ENCODE measurements at places on chromosomes 13 and 19.

- H3K27ac ChIP-seq = no peak overlapping the region
- no peaks in the 10 kb centered on the region for H3K36me3 ChIP-seq
- H3K4me1 ChIP-seq = peaks cover 9% of the 10 kb centered on the region
- no peak for DNase-seq
- no peaks in the 10 kb centered on the region for H3K27me3 ChIP-seq
- H3K4me3 ChIP-seq = no peak overlapping the region
Observed at GRCh38 chr13:30045916-30046704, 195.7 kb upstream of the UBL3 start.

DNA sequence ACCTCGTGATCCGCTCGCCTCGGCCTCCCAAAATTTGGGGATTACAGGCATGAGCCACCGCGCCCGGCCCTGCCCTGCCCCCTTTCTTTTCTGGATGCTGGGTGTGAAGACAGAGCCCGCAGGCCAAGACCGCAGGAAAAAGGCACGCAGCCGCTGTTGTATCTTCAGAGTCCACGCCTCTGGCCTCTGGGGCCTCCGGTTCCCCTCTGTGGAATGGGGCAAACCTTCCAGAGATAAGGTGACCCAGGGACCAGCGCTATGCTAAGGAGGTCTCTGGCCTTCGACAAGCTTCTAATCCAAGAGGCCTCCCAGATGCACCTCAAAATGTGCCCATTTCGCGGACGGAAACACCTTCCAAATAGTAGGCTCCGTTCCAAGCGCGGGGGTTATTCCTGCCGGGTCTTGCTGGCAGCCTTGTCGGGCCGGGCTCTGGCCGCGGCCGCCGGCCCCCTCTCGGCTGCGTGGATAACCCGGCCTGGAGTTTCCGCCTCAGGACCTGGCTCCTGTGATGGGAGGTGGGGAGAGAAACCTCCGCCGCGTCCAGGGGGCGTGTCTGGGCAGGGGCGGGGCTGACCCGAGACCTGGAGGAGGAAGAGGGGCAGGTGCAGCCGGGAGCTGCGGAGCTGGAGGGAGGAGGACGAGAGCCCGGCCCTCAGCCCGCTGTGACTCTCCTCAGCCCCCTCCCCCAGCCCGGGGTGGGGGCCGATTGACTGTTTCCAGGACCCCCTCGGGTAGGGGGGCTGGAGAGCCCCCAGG is 13.1 kb downstream of the TJP3 start:
- H3K4me3 ChIP-seq = no peak overlapping the region
- no peak overlapping the region for H3K27ac ChIP-seq
- H3K36me3 ChIP-seq = no peaks in the 10 kb centered on the region
- peaks cover 3% of the 10 kb centered on the region for H3K4me1 ChIP-seq

- no peak overlapping the region for H3K4me3 ChIP-seq
- DNase-seq = no peak
- H3K27ac ChIP-seq = no peak overlapping the region
- H3K27me3 ChIP-seq = no peaks in the 10 kb centered on the region
- H3K36me3 ChIP-seq = no peaks in the 10 kb centered on the region
- no peaks in the 10 kb centered on the region for H3K4me1 ChIP-seq
Observed at GRCh38 chr13:70424928-70425327, 316.7 kb upstream of the KLHL1 start.

GRCh38 chr19:53884256-53884655 is 2.3 kb downstream of the PRKCG start:
- no peak for DNase-seq
- H3K4me1 ChIP-seq = no peaks in the 10 kb centered on the region
- H3K27ac ChIP-seq = no peak overlapping the region
- no peak overlapping the region for H3K4me3 ChIP-seq
- H3K36me3 ChIP-seq = no peaks in the 10 kb centered on the region
- H3K27me3 ChIP-seq = peaks cover 11% of the 10 kb centered on the region

DNA sequence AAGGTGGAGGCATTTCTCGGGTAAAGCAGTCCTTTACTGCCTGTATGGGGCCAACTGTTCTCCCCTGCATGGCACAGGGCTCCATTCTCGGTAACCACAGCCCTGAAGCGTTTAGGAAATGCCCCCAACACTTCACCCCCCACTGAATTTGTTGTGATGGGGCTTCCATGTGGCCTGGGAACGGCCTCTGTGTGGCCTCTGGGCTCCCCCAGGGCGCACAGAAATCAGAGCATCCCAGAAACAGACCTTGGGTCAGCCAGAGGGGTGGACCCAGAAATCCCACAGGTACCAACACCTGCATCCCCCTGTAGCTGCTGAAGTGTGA is 153.7 kb upstream of the VSTM2B start:
- no peaks in the 10 kb centered on the region for H3K36me3 ChIP-seq
- H3K4me3 ChIP-seq = no peak overlapping the region
- no peak overlapping the region for H3K27ac ChIP-seq

DNA sequence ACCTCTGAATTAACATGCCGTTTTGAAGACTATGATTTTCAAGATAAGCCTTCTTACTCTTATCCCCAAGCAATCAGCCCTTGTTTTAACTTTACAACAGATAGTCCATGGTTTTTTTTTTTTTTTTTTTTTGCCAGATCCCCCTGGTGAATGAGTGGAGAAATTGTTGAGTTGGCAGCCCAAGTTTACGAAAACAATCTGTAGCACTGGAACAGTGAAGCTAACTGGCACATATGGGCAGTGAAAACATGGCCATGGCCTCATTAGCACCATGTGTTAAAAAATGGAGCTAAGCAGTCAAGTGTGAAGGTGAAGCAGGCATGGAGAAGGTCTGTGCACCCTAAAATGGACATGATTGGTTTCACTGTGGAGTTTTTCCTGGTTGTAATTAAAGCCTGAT is 812.1 kb upstream of the MIR17HG start:
- no peak for DNase-seq
- H3K36me3 ChIP-seq = no peaks in the 10 kb centered on the region
- H3K4me1 ChIP-seq = no peaks in the 10 kb centered on the region
- no peaks in the 10 kb centered on the region for H3K27me3 ChIP-seq
- no peak overlapping the region for H3K4me3 ChIP-seq

GRCh38 chr13:32045982-32046785 is 14.6 kb downstream of the FRY start:
- no peak for DNase-seq
- peaks cover 31% of the 10 kb centered on the region for H3K4me1 ChIP-seq
- no peaks in the 10 kb centered on the region for H3K27me3 ChIP-seq
- no peak overlapping the region for H3K4me3 ChIP-seq

DNA sequence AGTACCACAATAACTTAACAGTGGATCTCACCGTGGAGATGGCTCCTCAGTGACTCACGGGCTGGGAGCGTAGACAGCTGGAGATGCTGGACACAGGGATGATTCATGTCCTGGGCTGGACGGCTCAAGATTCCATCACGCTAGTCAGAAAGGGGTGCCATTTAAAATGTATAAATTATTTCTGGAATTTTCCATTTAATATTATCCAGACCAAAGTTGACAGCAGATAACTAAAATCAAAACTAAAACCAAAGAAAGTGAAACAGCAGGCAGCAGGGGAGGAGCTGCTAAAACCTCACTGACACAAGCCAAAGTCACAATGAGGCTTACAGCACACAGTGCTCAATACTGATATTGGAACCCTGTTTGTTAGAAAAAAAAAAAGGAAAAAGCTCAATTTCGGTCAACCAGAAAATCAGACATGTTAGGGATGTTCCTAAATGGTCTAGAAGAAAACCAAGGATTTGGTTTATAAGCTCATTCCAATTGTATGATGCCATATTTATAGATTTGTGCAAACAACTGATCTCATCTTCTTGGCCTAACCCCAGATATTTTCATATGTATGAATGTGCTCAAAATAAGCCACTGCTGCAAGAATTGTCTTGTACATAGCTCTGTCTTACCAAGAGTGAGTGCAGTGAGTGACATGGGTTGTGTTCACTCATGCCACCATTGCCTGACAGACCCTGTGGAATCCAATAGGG is 111.8 kb downstream of the SACS start:
- DNase-seq = no peak
- H3K36me3 ChIP-seq = no peaks in the 10 kb centered on the region
- H3K27ac ChIP-seq = no peak overlapping the region
- peaks cover 3% of the 10 kb centered on the region for H3K27me3 ChIP-seq
- H3K4me1 ChIP-seq = peaks cover 1% of the 10 kb centered on the region

GRCh38 chr13:105971738-105972137 is 563.7 kb downstream of the EFNB2 start:
- H3K36me3 ChIP-seq = no peaks in the 10 kb centered on the region
- no peaks in the 10 kb centered on the region for H3K27me3 ChIP-seq
- DNase-seq = no peak
- H3K4me1 ChIP-seq = no peaks in the 10 kb centered on the region
- H3K27ac ChIP-seq = no peak overlapping the region

- no peaks in the 10 kb centered on the region for H3K27me3 ChIP-seq
- no peaks in the 10 kb centered on the region for H3K36me3 ChIP-seq
- no peak overlapping the region for H3K4me3 ChIP-seq
- no peak overlapping the region for H3K27ac ChIP-seq
- H3K4me1 ChIP-seq = no peaks in the 10 kb centered on the region
Observed at GRCh38 chr13:33087790-33088189, 71.6 kb downstream of the KL start.

DNA sequence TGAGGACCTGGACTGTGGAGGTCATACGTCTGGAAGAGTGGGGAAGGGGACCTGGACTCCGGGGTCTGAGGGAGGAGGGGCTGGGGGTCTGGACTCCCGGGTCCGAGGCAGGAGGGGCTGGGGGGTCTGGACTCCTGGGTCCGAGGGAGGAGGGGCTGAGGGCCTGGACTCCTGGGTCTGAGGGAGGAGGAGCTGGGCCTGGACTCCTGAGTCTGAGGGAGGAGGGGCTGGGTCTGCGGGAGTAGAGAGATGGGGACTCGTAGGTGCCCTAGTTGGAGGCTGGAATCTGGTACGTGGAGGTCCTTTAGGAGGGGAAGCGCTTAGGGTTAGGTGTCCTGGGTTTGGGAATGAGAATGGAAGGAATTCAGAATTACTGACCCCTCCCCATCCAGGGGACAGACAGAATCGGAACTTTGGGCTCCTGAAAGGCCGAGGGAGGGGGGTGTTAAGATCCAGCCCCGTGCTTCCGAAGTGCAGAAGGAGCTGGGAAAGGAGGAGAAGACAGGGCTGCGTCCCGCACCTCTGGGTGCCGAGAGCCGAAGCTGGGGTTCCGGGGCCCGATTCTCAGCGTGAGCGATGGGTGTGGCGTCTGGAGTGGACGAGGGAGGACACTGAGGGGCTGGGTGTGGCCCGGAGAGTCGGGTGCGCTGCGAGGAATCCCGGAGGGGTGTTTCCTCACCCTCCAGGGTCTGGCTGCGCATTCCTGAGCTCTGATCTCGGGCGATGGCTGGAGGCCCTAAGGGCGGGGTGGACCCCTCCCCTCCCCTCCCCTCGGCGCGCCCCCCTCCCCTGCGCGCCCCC is 608 bp downstream of the MYADM start:
- no peaks in the 10 kb centered on the region for H3K27me3 ChIP-seq
- no peak for DNase-seq
- peak overlapping the region; percentile 72 for H3K27ac ChIP-seq
- H3K4me1 ChIP-seq = peaks cover 16% of the 10 kb centered on the region
- no peaks in the 10 kb centered on the region for H3K36me3 ChIP-seq

DNA sequence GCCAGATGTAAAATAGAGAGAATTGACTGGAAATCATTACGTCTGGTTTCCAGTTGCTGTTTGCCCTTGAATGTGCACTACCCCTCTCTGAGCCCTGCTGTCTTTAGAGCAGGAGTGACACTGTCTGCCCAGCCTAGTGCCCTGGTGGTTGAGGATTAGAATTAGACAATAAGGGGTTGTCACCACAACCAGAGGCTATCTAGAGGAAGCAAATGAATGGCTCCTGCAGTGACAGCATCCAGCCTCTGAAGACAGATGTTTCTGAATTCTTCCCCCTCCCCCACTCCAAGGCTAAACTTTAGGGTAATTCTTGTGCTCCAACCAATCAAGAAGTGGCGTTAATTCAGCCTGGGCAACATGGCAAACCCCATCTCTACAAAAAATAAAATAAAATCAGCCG is 2.0 kb downstream of the RAB8A start:
- no peaks in the 10 kb centered on the region for H3K27me3 ChIP-seq
- H3K4me1 ChIP-seq = peaks cover 47% of the 10 kb centered on the region
- no peak overlapping the region for H3K4me3 ChIP-seq
- H3K36me3 ChIP-seq = peaks cover 4% of the 10 kb centered on the region
- no peak overlapping the region for H3K27ac ChIP-seq

GRCh38 chr19:48340995-48341394 is 15.6 kb downstream of the EMP3 start:
- H3K27me3 ChIP-seq = no peaks in the 10 kb centered on the region
- no peak overlapping the region for H3K4me3 ChIP-seq

GRCh38 chr13:99590519-99591011 is 89.3 kb downstream of the TM9SF2 start:
- no peaks in the 10 kb centered on the region for H3K4me1 ChIP-seq
- no peak overlapping the region for H3K4me3 ChIP-seq
- no peaks in the 10 kb centered on the region for H3K27me3 ChIP-seq
- H3K27ac ChIP-seq = no peak overlapping the region
- no peaks in the 10 kb centered on the region for H3K36me3 ChIP-seq

GRCh38 chr13:34156841-34157365 is 339.0 kb downstream of the RFC3 start:
- no peaks in the 10 kb centered on the region for H3K27me3 ChIP-seq
- DNase-seq = no peak
- H3K4me1 ChIP-seq = no peaks in the 10 kb centered on the region
- H3K27ac ChIP-seq = no peak overlapping the region

DNA sequence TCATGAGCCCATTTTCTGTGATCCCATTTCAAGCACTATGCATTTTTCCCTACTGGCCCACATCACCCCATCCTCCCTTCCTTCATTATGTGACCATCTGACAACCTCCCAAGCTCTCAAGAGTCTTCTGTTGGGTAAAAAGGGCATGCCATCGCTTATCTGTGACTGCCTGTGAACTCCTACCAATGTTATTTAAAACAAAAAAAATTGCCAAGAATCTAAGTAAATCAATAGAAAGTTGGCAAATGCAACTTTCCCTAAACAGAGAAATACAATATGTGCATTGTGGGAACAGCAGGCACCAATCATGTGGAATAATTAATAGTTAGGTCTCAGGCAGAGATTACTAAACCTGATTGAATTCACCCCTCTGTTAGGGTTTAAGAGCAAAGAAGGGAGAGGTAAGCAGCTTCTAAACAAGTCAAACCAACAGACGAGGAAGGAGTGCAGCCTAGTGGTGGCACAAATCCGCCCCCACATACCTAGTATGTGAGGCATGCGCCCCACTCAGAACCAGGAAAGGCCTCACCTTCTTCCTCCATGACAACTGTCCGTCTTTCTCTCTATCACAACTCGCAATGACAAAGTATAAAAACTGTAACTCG is 29.8 kb downstream of the DZIP1 start:
- no peak overlapping the region for H3K4me3 ChIP-seq
- no peaks in the 10 kb centered on the region for H3K36me3 ChIP-seq
- H3K4me1 ChIP-seq = no peaks in the 10 kb centered on the region
- H3K27me3 ChIP-seq = no peaks in the 10 kb centered on the region

GRCh38 chr13:33761740-33762139 is 56.2 kb upstream of the RFC3 start:
- no peak for DNase-seq
- no peaks in the 10 kb centered on the region for H3K4me1 ChIP-seq
- H3K27ac ChIP-seq = no peak overlapping the region
